NCI-H187 treated with DMSO at 0.1 percent for 48 hours (cell line): ENCODE measurements at places on chromosomes 4 and X.

GRCh38 chr4:84451546-84451945 lies 47.5 kb downstream of the NKX6-1 start:
- no peak for DNase-seq

DNA sequence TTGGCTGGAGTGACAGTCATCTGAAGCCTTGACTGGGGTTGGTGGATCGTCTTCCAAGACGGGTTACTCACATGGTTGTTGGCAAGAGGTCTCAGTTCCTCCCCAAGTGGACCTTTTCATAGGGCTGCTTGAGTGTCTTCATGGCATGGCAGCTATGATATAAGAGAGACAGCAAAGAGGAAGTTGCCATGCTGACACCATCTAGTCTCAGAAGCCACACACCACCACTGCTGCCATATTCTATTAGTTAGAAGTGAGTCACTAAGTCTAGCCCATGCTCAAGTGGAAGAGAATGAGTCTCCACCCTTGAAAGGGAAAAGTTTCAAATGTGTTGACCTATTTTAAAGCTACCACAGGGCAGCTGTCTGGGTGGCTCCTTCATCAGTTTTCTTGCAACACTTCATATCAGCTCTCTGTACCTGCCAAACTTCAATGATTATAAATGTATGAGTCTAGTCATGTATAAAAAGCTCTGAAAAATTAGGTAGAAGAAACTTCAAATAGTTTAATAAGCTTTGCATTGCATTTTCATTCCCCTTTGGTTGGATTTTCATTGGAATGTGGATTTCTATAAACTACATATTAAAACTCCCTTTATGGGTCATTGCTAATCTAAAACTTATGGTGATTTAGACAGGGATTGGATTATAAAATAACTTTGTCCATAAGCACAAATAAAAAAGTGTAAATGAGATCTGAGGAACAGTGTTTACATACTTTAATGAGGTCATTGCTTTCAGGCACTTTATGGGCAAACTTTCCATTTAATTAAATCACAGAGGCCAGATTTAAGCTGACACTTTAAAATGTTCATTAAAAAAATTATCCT lies 68.0 kb upstream of the ATXN3L start:
- no peak for DNase-seq

GRCh38 chr4:109945056-109945455 lies 32.4 kb downstream of the EGF start:
- DNase-seq: no peak

GRCh38 chr4:151613290-151613689 lies 147.5 kb downstream of the GATB start:
- no peak for DNase-seq

GRCh38 chr4:141352909-141353525 lies 132.3 kb downstream of the ZNF330 start:
- DNase-seq: no peak

DNA sequence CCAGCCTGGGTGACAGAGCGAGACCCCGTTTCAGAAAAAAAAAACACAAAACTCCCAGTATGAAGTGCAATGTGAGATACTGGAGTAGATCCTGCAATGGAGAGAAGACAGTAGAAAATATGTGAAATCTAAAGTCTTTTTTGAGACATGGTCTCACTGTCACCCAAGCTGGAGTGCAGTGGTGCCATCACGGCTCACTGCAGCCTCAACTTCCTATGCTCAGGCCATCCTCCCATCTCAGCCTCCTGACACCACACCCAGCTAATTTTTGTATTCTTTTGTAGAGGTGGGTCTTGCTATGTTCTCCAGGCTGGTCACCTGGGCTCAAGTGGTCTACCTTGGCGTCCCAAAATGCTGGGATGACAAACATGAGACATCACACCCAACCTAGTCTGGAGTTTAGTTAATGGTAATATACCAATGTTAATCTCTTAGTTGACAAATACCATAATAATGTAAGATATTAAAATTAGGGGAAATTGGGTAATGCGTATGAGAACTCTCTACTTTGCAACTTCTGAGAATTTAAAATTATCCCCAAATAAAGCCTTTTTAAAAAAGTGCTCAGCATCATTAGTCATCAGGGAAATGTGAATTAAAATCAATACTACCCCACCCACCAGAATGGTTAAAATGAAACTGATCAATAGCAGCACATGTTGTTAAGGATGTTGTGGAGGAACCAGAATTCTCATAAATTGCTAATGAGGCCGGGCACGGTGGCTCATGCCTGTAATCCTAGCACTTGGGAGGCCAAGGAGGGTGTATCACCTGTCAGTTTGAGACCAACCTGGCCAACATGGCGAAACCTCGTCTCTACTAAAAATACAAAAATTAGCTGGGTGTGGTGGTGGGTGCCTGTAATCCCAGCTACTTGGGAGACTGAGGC lies 15.0 kb downstream of the RBMX start:
- DNase-seq: no peak

GRCh38 chr4:73018595-73018994 lies 50.9 kb downstream of the COX18 start:
- DNase-seq: no peak

- DNase-seq: no peak
Observed at GRCh38 chr4:109548655-109549054, 11.4 kb upstream of the MCUB start.
